AG08396 (cell line): ENCODE measurements at places on chromosomes 16 and 17.

- DNase-seq, result no peak
Measured at GRCh38 chr17:81459224-81459623, 53.4 kb downstream of the ACTG1 start.

GRCh38 chr16:13568803-13569202, 351.2 kb upstream of the ERCC4 start:
- DNase-seq, result no peak

DNA sequence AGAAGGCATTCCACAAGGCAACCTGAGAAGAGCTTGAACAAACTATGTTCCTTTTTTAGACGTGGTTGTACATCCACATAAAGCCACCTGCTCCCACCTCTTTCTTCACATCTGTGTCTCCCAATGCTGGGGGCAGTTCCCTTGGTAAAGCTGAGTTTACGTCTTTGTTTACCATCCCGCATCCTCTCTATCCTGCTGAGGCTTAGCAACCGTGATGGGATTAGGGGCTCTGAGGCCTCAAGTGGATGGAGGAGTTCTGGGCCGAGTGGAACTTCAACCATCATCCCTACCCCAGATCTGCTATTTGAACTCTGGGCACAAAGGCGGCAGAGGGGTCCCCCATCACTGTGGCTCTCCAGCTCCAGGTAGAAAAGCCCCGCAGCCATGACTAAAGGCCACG, 94.2 kb upstream of the CREBBP start:
- DNase-seq, result no peak

DNA sequence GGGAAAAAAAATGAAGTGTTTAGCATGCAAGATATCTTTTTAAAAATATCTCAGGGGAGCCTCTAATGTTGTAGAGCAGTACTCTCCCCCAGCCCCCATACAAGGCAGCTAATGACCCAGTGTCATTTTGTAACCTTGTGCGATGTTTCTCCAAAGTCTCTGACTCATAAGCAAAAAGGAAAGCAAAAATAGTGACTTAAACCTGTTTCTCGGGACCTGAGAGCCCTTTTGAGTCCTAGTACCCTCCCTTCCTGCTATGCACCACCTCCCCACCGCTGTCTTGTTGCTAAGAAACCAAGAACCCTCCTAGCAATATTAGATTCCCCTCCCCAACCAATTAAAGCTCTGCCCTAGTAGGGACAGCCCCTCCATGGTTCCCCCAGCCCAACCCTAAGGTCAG, 2.8 kb downstream of the MYCBPAP start:
- DNase-seq, result no peak

GRCh38 chr17:78737332-78737731, 44.7 kb downstream of the CYTH1 start:
- peak; percentile 43 for DNase-seq

GRCh38 chr16:57649846-57650245, 18.3 kb upstream of the ADGRG3 start:
- no peak for DNase-seq

GRCh38 chr17:51921500-51921899, 237.0 kb downstream of the CA10 start:
- DNase-seq, result no peak

- DNase-seq, result no peak
Measured at GRCh38 chr16:87687998-87688529, 77.7 kb downstream of the KLHDC4 start.

DNA sequence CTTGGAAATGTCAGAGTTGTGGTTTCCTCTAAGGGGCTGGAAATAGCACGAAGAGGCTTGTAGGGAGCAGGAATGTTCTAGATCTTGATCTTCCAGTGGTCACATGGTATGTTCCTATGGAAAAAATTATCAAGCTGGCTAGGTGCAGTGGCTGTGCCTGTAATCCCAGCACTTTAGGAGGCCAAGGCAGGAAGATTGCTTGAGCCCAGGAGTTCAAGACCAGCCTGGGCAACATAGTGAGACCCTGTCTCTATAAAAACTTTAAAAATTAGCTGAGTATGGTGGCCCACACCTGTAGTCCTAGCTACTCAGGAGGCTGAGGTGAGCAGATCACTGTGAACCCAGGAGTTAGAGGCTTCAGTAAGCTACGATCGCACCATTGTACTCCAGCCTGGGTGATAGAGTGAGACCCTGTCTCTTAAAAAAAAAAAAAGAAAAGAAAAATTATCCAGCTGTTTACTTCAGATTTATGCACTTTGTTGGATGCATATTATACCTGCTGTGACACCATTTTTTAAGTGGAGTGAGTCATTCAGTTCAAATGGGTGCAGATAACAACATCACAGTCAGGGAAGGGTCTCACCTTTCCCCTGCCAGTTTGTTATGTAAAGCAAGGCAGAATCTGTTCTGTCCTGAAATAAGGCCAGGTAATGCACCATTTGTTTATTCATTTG, 65.7 kb upstream of the LYRM9 start:
- DNase-seq, result no peak

DNA sequence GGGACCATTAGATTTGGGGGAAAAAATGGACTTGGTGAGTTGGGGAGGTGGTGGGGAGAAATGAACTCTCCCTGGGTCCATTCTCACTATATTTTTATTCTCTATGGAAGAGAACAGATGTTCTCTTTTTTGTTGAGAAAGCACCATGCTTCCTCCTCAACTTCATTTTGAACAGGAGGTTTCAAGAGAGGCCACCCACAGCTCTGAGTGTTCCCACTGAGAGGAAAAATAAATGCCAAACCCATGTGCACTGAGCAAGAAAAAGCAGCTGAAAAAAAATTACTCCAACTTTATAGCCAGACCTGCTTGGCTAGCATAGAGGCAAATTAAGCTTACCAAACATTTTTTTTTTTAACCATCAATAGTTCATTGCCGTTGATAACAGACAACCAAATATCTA, 883.6 kb downstream of the KCNJ2 start:
- DNase-seq, result no peak

DNA sequence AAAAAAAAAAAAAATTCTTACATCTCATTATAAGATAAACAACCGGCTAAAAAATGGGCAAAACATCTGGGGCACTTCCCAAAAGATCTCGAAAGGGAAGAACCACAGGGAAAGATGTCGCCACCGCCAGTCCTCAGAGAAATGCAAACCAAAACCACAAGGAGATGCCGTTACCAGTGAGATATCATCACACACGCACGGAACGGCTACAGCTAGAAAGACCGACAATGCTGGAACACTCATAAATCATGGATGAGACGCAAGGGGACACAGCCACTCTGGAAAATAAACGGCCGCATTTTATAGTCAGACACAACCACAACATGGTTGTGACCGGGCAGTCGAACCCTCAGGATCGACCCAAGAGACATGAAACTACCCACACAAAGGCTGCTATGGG, 24.5 kb downstream of the WDR45B start:
- DNase-seq, result no peak

DNA sequence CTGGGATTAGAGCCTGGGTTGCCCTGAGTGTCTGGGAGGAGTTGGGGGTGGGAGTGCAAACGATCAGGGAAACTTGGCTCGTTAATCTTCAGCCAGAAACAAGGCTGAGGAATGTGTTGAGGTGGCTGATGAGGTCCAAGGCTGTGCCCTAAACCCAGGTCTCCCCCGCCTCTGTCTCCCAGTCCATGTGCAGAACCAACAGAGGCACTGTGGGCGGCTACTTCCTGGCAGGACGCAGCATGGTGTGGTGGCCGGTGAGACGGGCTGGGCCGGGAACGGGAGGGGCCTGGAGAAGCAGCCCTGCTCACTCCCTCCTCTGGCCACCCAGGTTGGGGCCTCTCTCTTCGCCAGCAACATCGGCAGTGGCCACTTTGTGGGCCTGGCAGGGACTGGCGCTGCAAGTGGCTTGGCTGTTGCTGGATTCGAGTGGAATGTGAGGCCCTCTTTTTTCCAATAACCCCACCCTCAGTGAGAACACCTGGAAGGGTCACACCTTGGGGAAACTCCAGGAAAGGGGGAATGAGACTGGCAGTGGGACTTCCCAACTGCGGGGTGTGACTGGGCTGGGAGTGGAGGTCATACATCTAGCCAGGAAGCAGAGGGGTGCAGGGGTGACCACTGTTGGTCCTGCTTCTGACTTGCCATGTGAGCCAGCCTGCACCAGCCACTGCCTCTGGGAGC, 1.7 kb downstream of the SLC5A2 start:
- no peak for DNase-seq

GRCh38 chr17:76122431-76123190, 18.4 kb downstream of the FOXJ1 start:
- DNase-seq, result peak; percentile 15

DNA sequence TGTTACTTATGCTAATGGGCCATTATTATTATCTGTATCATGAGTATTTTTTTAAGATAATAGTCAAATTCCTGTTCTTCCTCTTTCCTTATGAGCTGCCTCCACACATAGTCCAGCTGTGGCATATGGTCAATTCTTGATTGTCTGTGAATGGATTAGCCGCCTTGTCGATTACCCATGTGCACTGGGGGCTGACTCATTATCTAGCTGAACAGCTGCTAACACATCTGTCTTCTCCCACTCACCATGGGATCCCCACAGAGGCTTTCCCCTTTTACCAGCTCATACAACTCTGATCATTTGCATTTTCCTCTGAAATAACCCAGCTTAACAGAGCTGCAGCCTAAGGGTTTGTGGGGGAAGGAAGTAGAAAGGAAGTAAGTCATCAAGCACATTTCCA, 915.0 kb downstream of the CDH11 start:
- no peak for DNase-seq

DNA sequence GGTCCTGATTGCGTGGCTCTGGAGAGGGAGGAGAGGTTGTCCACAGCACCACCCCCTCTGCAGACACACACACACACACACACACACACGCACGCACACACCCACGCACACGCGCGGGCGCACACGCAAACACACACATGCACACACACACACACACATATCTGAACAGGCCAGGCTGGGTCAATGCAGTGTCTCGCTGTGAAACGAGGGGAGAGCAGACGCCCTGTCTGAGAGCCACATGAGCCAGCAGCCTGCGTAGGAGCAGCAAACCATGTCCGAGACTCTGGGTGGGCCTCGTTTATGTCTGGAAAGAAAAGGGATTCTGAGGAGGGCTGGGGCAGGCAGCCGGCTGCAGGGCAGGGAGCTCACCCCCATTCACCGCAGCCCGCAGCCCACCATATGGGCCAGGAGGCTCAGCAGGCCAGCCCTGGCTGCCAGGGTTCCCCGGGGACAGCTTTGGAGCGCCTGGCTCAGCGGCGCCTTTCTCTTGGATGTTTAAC, 93.3 kb upstream of the TNRC6C start:
- no peak for DNase-seq

- no peak for DNase-seq
Measured at GRCh38 chr17:35801583-35802224, 6.3 kb upstream of the MMP28 start.

GRCh38 chr16:29192329-29193247, 207.7 kb downstream of the LAT start:
- no peak for DNase-seq

DNA sequence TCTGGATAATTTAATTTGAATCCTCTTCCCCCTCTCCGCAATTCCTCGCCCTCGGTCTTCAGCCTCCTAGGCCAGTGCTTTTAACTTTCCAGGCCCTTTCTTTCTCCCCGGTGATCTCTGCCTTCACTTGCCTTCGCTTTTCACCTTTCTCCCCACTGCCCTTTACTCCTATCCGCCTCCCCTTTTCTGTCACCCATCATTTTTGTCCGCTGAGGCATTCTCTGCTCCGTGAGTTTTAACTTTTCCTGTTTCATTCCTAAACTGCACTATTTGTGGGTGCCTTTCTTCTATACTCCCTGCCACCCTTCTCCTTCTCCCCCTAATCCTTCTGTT, 729 bp downstream of the LONP2 start:
- DNase-seq, result no peak
